ENCODE measurements at places on chromosomes 4 and X. TPM values are rescaled to one million over a fixed set of nuclear protein-coding genes. Genes with fewer than 3 reads are reported as not detected.

DNA sequence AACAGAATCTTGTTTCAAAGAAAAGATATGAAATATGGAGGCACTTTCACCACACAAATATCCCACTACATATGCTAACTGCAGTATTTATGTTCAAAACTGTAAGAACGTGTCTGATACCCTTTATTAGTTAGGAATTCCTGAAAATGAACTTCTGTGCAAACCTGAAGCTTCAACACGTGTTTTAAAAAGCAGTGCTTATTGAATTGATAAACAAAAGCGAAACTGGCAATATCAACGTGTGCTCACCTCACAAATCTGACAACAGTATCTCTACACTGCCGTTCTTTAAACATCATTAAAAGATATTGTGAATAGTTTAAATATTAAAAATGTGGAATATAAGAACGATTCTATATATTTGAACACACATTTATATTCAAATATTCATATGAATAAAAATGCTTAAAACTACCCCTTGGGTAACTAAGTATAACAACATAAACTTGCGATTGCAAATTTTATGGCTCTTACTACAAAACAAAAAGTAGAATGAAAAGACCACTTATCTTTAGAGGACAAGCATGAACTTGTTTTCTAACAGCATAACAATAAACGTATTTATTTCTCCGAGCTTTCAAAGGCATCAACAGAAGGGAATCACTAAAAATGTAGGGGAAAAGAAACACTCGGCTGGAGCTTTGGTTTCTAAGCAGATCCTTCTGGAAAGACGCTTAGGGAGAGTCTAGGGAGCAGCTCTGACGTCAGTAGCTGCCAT is at the start of gene LRP2BP:
Gene LRP2BP, minus strand, starts transcription at position 687 of the 718 bp plus-strand sequence. CDS start 17,738 bp downstream, outside the sequence.
- DNase-seq = no peak
- no peaks in the 10 kb centered on the region for H3K36me3 ChIP-seq
- H3K4me1 ChIP-seq = no peaks in the 10 kb centered on the region
- peak within 1 kb of the TSS; percentile 82 for H3K4me3 ChIP-seq
- peak within 1 kb of the TSS; percentile 98 for H3K27ac ChIP-seq

GRCh38 chr4:73257651-73258435 is 755 bp downstream of the ANKRD17 start:
- no peaks in the 10 kb centered on the region for H3K27me3 ChIP-seq
- H3K4me3 ChIP-seq = peak overlapping the region; percentile 62
- no peaks in the 10 kb centered on the region for H3K36me3 ChIP-seq
- peak; percentile 31 for DNase-seq
- H3K4me1 ChIP-seq = no peaks in the 10 kb centered on the region

DNA sequence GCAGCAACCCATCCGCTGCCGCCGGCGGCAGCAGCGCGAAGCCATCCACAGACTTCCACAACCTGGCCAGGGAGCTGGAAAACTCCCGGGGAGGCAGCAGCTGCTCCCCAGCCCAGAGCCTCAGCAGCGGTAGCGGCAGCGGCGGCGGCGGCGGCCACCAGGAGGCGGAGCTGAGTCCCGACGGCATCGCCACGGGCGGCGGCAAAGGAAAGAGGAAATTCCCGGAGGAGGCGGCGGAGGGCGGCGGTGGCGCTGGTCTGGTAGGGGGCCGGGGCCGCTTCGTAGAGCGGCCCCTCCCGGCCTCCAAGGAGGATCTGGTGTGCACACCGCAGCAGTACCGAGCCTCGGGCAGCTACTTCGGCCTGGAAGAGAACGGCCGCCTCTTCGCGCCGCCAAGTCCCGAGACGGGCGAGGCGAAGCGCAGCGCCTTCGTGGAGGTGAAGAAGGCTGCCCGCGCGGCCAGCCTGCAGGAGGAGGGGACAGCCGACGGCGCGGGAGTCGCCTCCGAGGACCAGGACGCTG is 4.9 kb downstream of the PRDM8 start:
- no peaks in the 10 kb centered on the region for H3K4me1 ChIP-seq
- peak overlapping the region; percentile 63 for H3K4me3 ChIP-seq
- peak; percentile 91 for DNase-seq
- H3K36me3 ChIP-seq = no peaks in the 10 kb centered on the region
- H3K27ac ChIP-seq = peak overlapping the region; percentile 94

GRCh38 chr4:128516301-128516969 is 228.8 kb upstream of the PGRMC2 start:
- H3K4me1 ChIP-seq = no peaks in the 10 kb centered on the region
- no peak overlapping the region for H3K4me3 ChIP-seq
- H3K36me3 ChIP-seq = no peaks in the 10 kb centered on the region
- H3K27me3 ChIP-seq = no peaks in the 10 kb centered on the region
- DNase-seq = no peak

DNA sequence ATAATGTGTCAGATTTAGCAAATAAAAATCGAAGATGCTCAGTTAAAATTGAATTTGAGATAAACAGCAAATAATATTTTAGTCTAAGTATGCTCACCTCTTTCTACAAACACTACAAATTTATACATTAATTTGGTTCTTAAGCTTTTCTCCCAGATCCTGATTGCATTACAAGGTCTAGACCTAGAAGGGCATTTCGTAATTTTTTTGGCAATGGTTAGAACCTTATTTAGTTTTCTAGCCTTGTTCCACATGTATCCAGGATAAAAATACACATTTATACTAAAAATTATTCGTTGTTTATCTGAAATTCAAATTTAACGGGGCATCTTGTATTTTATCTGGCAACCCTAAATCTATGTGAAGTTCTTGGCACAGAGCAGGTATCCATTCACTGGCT is 2.5 kb upstream of the CDKL5 start:
- H3K36me3 ChIP-seq = no peaks in the 10 kb centered on the region
- H3K27me3 ChIP-seq = no peaks in the 10 kb centered on the region
- no peaks in the 10 kb centered on the region for H3K4me1 ChIP-seq
- H3K27ac ChIP-seq = no peak overlapping the region
- no peak overlapping the region for H3K4me3 ChIP-seq

GRCh38 chr4:76061982-76062381 is 12.5 kb upstream of the ART3 start:
- no peak for DNase-seq
- H3K27me3 ChIP-seq = no peaks in the 10 kb centered on the region
- no peak overlapping the region for H3K4me3 ChIP-seq
- no peaks in the 10 kb centered on the region for H3K36me3 ChIP-seq
- no peaks in the 10 kb centered on the region for H3K4me1 ChIP-seq

DNA sequence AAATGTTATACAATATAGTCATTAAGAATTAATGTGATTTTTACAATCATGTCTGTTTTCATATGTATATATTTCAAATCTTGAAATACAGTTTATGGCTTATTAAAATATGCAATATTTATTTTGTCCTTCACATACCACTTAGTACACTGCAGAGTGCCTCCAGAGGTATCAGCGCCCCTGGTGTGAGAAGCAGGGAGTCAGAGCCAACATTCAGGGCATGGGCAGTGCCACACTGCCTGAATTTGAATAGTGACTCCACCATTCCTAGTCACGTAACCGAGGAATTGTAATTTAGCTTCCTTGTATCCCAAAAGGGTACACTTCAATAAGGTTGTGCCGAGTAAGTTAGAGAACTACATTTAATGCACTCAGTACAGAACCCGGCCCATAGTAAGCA is 4.3 kb upstream of the C4orf54 start:
- no peak overlapping the region for H3K27ac ChIP-seq
- no peak for DNase-seq
- H3K36me3 ChIP-seq = no peaks in the 10 kb centered on the region
- H3K4me3 ChIP-seq = no peak overlapping the region
- H3K4me1 ChIP-seq = no peaks in the 10 kb centered on the region
- H3K27me3 ChIP-seq = no peaks in the 10 kb centered on the region

- H3K36me3 ChIP-seq = no peaks in the 10 kb centered on the region
- H3K27ac ChIP-seq = no peak overlapping the region
- no peaks in the 10 kb centered on the region for H3K27me3 ChIP-seq
- no peak overlapping the region for H3K4me3 ChIP-seq
These were observed 91.1 kb downstream of the NFKB1 start for GRCh38 chr4:102592256-102592655.

GRCh38 chrX:31258166-31258565 is 186.3 kb upstream of the FTHL17 start:
- no peaks in the 10 kb centered on the region for H3K27me3 ChIP-seq
- no peak overlapping the region for H3K4me3 ChIP-seq
- DNase-seq = no peak

- H3K27ac ChIP-seq = no peak overlapping the region
- H3K4me3 ChIP-seq = no peak overlapping the region
- no peaks in the 10 kb centered on the region for H3K4me1 ChIP-seq
- no peaks in the 10 kb centered on the region for H3K27me3 ChIP-seq
- DNase-seq = no peak
These were observed 156.1 kb upstream of the LNX1 start for GRCh38 chr4:53747401-53747800.

- H3K4me1 ChIP-seq = peaks cover 20% of the 10 kb centered on the region
- H3K4me3 ChIP-seq = peak overlapping the region; percentile 95
- no peaks in the 10 kb centered on the region for H3K36me3 ChIP-seq
- DNase-seq = peak; percentile 66
- peak overlapping the region; percentile 100 for H3K27ac ChIP-seq
- no peaks in the 10 kb centered on the region for H3K27me3 ChIP-seq
These were observed 786 bp upstream of the ZFX start for GRCh38 chrX:24148535-24149350.

- no peaks in the 10 kb centered on the region for H3K4me1 ChIP-seq
- H3K27me3 ChIP-seq = no peaks in the 10 kb centered on the region
- H3K4me3 ChIP-seq = peak overlapping the region; percentile 71
- H3K27ac ChIP-seq = peak overlapping the region; percentile 93
- no peak for DNase-seq
- H3K36me3 ChIP-seq = no peaks in the 10 kb centered on the region
These were observed 1.2 kb upstream of the BLTP1 start for GRCh38 chr4:122150931-122151330.

DNA sequence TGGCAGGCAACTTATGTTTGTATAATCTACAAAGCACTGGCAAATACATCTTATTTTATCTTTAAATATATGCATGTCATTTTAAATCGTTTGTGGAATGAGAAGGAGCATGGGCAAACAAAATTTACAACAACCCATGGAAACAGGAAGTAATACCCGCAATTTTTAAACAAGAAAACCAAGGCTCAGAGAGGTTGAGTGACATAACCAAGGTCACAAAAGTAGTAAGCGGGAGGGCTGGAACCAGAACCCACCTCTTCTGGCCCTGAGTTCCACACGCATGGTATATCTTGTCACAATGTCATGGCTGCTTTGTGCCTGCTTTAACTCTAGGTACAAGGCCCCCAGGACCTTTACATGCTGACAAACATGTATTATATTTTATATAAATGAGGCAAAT is 52.9 kb downstream of the SLC7A11 start:
- no peak overlapping the region for H3K4me3 ChIP-seq
- DNase-seq = no peak

DNA sequence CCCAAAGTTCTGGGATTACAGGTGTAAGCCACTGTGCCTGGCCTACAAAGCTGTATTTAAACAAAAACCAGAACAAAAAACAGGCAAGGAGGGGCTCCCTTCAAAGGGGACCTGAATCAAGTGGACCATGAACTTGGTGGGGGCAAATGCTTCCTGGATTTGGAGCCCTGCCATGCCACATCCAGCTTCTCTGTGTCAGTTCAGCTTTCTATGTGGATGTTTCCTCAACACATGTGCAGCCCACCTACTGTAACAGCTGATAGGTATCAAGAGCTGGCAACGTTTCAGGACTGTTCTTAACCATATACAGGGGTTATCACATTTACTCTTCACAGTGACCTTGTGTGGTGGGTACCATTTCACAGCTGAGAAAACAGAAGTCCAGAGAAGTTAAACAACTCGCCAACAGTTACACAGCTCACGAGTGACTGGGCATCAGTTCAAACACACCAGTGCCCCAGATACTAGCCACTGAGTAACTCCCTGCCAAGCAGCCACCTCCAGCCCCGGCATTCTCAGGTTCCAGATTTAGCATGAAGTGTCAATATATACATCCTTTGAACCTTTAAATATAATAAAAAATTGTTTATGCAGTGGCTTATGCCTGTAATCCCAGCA is 7.5 kb downstream of the GPR143 start:
- no peaks in the 10 kb centered on the region for H3K4me1 ChIP-seq
- DNase-seq = no peak
- no peak overlapping the region for H3K27ac ChIP-seq
- no peaks in the 10 kb centered on the region for H3K36me3 ChIP-seq

DNA sequence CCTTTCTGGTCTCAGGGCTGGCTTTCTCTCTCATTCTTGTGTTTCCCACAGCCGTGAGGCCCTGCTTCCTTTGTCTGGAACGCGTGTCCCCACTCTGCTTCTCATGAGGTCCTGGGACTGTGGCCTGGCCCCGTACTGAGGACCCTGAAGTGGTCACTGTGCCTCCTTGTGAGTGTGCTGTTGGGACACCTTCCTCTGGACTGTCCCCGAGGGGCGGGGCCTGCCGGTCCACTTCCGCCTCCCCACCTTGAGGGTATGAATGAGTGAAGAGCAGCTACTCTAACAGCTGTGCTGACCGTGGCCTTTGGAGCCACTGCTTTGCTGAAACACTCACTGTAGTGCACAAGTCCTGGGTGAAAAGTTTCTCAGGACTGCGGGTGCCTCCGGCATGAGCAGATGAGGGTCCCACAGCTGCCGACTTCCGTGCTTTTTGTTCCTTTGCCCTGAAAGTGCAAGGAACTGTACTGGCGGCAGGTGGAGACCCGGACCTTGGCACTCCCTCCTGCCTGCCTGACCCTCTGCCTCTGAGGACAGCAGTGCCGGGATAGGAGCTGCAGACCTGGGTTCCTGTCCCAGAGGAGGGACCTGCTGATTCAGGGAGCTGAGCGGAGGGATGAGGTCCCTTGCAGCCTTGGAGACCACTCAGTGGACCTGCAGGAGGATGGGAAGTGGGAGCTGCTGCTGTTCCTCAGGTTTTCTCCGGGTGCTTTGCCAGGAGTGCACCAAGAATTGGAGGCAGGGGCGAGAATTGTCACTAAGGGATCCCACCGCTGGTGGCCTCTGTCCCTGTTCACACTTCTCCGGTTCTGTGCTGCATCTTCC is 38.0 kb downstream of the HTT-AS start:
- no peak overlapping the region for H3K4me3 ChIP-seq
- H3K27ac ChIP-seq = no peak overlapping the region
- no peak for DNase-seq
- H3K4me1 ChIP-seq = no peaks in the 10 kb centered on the region
- H3K27me3 ChIP-seq = no peaks in the 10 kb centered on the region
- H3K36me3 ChIP-seq = no peaks in the 10 kb centered on the region

Gene CT45A1
- not detected for total RNA-seq

Gene TMEM150C
- total RNA-seq = 3.1 TPM

Gene ANXA10
- not detected for total RNA-seq

Gene CXCR3
- total RNA-seq = not detected

Gene LONRF3
- 5.9 TPM for total RNA-seq

Gene DRP2
- total RNA-seq = 4.7 TPM

Gene DUX4
- not detected for total RNA-seq

Gene CENPVL2
- total RNA-seq = not detected
